ENCODE measurements at places on chromosomes 3 and 15.

DNA sequence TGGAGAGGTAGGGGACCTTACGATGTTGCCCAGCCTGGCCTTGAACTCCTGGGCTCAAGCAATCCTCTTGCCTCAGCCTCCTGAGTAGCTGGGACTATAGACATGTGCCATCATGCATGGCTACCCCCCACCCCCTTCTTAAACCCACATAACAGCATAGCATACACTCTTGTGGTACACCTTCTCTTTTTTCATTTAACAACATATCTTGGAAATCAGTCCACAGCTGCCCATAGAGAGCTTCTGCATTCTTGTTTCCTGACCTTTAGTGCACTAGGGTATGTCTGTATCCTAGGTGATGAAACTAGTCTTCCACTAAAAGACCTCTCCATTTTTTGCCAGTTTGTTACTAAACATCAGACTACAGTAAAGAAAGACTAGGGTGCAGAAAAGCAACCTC lies 33.0 kb downstream of the SLC28A1 start:
- no peak for DNase-seq

DNA sequence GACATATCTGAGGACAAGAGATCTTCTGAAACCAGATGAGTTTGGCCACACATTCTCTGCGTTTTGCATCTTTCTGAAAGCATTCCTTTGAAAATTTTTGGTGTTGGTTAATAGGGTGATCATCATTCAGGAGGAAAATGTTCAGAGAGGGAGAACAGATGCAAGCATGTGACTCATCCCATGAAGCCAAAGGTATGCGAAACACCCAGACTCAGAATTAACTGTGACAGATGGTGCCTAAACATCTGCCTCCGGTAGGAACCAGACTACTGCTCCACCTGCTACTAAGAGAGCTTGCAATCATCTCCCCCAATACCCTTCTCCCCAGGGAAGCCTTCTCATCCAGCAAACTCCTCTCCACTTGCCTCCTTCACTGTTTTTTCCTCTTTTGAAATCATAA lies 46.2 kb downstream of the TRIM69 start:
- DNase-seq, result no peak

DNA sequence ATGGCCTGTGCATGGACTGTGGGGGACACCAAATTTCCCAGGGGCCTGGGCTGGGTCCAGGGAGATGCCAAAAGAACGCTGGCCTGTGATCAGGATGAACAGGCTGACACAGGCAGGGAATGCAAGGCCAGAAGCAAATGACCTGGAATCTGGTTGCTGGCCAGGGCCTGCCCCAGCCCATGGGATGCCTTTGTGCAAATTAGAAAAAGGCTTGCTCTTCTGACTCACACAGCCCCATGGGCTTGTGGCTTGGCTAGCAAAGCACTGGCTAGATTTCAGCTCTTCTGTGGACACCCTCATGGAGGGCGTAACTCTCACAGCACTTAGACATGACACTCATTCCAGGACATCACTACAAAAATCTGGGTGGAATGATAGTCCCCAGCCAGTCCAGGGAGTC lies 356.0 kb downstream of the SHQ1 start:
- DNase-seq, result peak; percentile 83

- no peak for DNase-seq
Observed at GRCh38 chr3:16897254-16897926, 12.6 kb downstream of the PLCL2 start.

DNA sequence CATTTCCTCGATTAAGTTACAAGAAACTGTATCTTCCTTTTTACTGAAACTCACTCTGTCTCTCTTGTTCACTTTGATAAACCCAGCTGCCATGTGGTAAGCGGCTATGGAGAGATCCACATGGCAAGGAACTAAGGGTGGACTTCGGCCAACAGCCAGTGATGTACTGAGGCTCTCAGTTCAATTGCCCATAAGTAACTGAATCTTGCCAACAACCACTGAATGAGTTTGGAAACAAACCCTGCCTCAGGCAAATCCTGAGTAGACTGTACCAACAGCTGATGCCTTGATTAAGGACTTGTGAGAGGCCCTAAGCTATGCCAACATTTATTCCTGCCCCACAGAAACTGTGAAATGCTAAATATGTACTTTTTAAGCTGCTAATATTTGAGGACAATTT lies 433.5 kb downstream of the PLOD2 start:
- DNase-seq, result no peak

- DNase-seq, result no peak
Observed at GRCh38 chr3:37653466-37653865, 208.2 kb upstream of the CTDSPL start.

- DNase-seq, result no peak
Observed at GRCh38 chr3:137692803-137693431, 71.2 kb upstream of the SOX14 start.

DNA sequence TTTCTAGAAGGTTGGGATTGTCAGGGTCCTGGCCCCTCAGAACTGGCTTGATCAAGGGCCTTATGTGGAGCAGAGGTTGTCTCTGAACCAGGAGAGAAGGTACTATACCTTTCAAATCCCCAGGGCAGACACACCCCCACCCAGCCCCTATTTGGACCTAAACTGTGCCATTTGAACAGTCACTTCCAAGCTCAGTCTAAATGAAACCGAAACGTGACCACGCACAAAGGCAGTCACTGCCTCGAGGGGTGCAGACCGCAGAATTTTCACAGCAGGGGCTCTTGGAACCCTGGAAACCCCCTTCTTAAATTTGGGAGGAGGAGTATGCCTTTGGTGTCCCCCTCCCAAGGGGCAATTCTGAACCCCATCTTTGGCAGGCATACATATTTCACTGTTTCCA lies 53.7 kb downstream of the GRIP2 start:
- DNase-seq, result no peak
